Naive thymus-derived CD4-positive, alpha-beta T cell (primary cell): ENCODE measurements at places on chromosomes 6 and 20.
A peak's percentile ranks its signal among the peaks of the same experiment; 100 is the strongest.

DNA sequence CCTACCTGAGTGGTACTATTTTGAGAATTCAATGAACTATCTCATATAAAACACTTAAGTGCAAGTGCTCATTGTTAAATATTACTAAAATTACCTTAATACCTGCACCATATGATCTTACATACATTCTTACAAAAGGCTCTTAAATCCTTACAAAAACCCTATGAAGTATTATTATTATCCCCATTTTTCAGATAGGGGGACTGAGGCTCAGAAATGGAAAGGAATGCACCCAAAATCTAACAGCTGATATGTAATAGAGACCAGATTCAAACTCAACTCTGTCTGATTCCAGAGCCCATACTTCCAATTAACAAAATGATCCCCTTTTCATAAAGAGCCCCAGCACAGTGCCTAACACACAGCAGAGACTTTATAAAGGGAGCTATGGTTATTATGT lies 17.5 kb downstream of the BCL2L1 start:
- no peaks in the 10 kb centered on the region for H3K27me3 ChIP-seq
- peaks cover 26% of the 10 kb centered on the region for H3K4me1 ChIP-seq
- no peaks in the 10 kb centered on the region for H3K36me3 ChIP-seq

- H3K36me3 ChIP-seq: no peaks in the 10 kb centered on the region
- H3K27ac ChIP-seq: no peak overlapping the region
- no peak for DNase-seq
- H3K27me3 ChIP-seq: no peaks in the 10 kb centered on the region
Observed at GRCh38 chr6:31386099-31386498, 17.3 kb upstream of the MICA start.

- no peaks in the 10 kb centered on the region for H3K4me1 ChIP-seq
- H3K4me3 ChIP-seq: no peak overlapping the region
- no peak overlapping the region for H3K27ac ChIP-seq
- no peak for DNase-seq
Observed at GRCh38 chr20:37816726-37817125, 86.2 kb upstream of the VSTM2L start.

DNA sequence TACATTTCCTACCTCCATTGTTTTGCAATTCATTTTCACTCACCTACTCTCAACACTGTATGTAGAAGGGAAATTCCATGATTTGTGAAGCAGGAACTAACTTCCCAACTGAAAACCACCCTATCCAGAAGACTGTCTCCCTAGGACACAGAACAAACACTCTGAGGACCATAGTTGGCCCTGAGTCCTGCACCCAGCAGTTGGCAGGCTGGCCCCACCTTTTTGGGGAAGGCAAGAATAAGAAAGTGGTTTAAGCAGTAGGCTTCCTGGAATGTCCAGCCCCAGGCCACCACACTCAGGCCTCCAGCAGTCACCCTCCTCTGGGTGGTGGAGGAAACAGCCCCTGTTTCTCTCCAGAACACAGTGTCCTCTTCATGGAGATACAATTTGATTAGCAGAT lies 258.8 kb downstream of the ARHGAP18 start:
- H3K4me1 ChIP-seq: no peaks in the 10 kb centered on the region
- no peak overlapping the region for H3K4me3 ChIP-seq
- DNase-seq: no peak
- no peak overlapping the region for H3K27ac ChIP-seq
- H3K27me3 ChIP-seq: no peaks in the 10 kb centered on the region

- H3K36me3 ChIP-seq: no peaks in the 10 kb centered on the region
- no peak overlapping the region for H3K4me3 ChIP-seq
- H3K27me3 ChIP-seq: no peaks in the 10 kb centered on the region
- H3K4me1 ChIP-seq: no peaks in the 10 kb centered on the region
- no peak for DNase-seq
Observed at GRCh38 chr6:55778705-55779104, 96.7 kb downstream of the BMP5 start.

DNA sequence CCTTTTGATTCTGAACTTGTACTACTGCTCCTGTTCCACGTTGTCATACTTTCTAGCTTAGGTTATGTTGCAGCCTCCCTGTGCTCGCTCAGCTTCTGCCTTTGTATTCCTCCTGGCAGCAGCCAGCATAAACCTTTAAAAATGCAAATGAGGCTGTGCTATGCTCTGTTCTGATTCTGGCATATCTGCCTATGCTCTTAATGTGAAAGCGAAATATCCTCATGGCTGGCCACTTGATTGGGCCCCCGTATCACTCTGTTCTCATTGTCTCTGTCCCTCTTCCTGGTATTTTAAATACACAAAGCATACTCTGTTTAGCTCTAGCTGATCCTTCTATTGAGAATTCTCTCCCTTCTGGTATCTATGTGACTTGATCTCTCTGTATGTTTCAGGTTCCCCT lies 139.0 kb downstream of the JARID2 start:
- no peak overlapping the region for H3K4me3 ChIP-seq
- H3K27ac ChIP-seq: no peak overlapping the region
- no peaks in the 10 kb centered on the region for H3K36me3 ChIP-seq
- DNase-seq: no peak
- peaks cover 3% of the 10 kb centered on the region for H3K4me1 ChIP-seq

DNA sequence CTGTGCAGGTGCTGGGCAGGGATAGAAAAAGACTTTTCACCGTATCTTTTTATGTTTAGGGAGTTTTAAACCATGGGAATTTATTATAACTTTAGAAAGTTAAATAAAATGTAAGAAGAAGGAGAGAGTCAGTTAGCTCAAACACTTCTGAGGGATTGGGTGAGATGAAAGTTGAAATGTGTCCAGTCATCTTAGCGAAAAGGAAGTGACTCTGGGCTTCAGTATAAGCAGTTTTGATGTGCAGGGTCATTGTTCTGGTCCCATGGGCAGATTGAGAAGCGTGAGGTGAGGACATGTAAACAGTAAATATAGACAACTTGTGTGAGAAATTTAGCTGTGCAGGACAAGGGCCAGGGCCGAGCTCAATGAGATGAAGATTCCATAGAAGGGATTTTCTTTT lies 66.9 kb downstream of the TOX2 start:
- H3K36me3 ChIP-seq: no peaks in the 10 kb centered on the region
- no peak for DNase-seq

GRCh38 chr6:36510365-36510764 lies 36.9 kb downstream of the STK38 start:
- no peak overlapping the region for H3K4me3 ChIP-seq
- DNase-seq: no peak
- peaks cover 6% of the 10 kb centered on the region for H3K36me3 ChIP-seq
- peaks cover 30% of the 10 kb centered on the region for H3K4me1 ChIP-seq

- no peaks in the 10 kb centered on the region for H3K27me3 ChIP-seq
- H3K36me3 ChIP-seq: no peaks in the 10 kb centered on the region
- DNase-seq: no peak
- H3K4me3 ChIP-seq: no peak overlapping the region
Observed at GRCh38 chr6:149978610-149979009, 14.9 kb downstream of the ULBP1 start.

DNA sequence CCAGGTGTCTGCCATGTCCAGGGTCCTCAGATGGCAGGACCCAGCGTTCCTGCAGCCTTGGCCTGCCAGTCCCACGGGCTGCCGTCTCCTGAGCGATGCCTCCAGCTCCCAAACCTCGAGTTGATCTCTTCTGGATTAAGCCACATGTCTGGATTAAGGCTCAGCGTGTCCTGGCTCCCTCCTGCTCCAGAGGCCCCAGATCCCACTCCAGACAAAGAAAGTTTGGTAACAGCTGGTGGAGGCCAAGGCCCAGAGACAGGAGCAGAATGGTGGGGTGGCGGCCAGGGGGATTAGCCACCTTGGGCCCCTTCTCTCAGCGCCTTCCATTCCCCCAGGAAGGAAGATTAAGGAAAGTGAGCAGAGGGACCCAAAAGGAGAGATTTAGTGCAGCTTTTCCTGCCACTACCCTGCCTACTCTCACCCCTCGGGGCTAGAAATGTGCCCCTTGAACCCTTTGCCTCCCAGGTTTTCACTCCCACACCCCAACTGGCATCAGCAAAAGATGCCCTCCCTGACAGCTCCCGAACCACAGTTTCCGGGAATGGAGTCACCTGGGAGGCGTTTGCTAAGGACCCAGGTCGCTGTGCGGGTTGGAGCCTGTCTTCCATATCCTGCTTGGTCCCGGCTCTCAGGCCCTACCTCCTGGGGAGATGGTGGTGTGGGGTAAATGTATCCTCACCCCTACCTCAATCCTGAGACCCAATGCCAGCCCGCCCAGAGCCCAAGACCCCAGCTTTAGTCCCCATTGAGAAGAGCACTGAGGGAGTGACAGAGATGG lies 6.9 kb downstream of the SPDEF start:
- no peak for DNase-seq
- no peaks in the 10 kb centered on the region for H3K4me1 ChIP-seq
- H3K4me3 ChIP-seq: no peak overlapping the region
- H3K36me3 ChIP-seq: no peaks in the 10 kb centered on the region

GRCh38 chr20:64082126-64082731 lies 2.0 kb downstream of the LKAAEAR1 start:
- H3K4me3 ChIP-seq: no peak overlapping the region
- peak overlapping the region; percentile 35 for H3K27ac ChIP-seq
- H3K27me3 ChIP-seq: no peaks in the 10 kb centered on the region
- DNase-seq: no peak
- no peaks in the 10 kb centered on the region for H3K36me3 ChIP-seq
- peaks cover 11% of the 10 kb centered on the region for H3K4me1 ChIP-seq

GRCh38 chr6:107806691-107807090 lies 17.4 kb downstream of the SCML4 start:
- no peaks in the 10 kb centered on the region for H3K36me3 ChIP-seq
- no peaks in the 10 kb centered on the region for H3K27me3 ChIP-seq

- no peak for DNase-seq
- no peak overlapping the region for H3K4me3 ChIP-seq
- H3K27ac ChIP-seq: no peak overlapping the region
- no peaks in the 10 kb centered on the region for H3K27me3 ChIP-seq
Observed at GRCh38 chr6:87426789-87427188, 19.0 kb downstream of the CFAP206 start.

GRCh38 chr6:100269189-100269588 lies 195.5 kb downstream of the SIM1 start:
- DNase-seq: no peak
- H3K27ac ChIP-seq: no peak overlapping the region
- no peaks in the 10 kb centered on the region for H3K27me3 ChIP-seq
- H3K4me3 ChIP-seq: no peak overlapping the region
- no peaks in the 10 kb centered on the region for H3K36me3 ChIP-seq
- H3K4me1 ChIP-seq: no peaks in the 10 kb centered on the region

- DNase-seq: no peak
- no peaks in the 10 kb centered on the region for H3K36me3 ChIP-seq
- no peaks in the 10 kb centered on the region for H3K4me1 ChIP-seq
- H3K4me3 ChIP-seq: no peak overlapping the region
- no peaks in the 10 kb centered on the region for H3K27me3 ChIP-seq
- H3K27ac ChIP-seq: no peak overlapping the region
Observed at GRCh38 chr6:168161371-168161750, 82.3 kb upstream of the FRMD1 start.

- peaks cover 44% of the 10 kb centered on the region for H3K36me3 ChIP-seq
- DNase-seq: no peak
- no peak overlapping the region for H3K4me3 ChIP-seq
- no peaks in the 10 kb centered on the region for H3K4me1 ChIP-seq
- H3K27ac ChIP-seq: no peak overlapping the region
Observed at GRCh38 chr6:89689732-89690131, 51.2 kb upstream of the LYRM2 start.

DNA sequence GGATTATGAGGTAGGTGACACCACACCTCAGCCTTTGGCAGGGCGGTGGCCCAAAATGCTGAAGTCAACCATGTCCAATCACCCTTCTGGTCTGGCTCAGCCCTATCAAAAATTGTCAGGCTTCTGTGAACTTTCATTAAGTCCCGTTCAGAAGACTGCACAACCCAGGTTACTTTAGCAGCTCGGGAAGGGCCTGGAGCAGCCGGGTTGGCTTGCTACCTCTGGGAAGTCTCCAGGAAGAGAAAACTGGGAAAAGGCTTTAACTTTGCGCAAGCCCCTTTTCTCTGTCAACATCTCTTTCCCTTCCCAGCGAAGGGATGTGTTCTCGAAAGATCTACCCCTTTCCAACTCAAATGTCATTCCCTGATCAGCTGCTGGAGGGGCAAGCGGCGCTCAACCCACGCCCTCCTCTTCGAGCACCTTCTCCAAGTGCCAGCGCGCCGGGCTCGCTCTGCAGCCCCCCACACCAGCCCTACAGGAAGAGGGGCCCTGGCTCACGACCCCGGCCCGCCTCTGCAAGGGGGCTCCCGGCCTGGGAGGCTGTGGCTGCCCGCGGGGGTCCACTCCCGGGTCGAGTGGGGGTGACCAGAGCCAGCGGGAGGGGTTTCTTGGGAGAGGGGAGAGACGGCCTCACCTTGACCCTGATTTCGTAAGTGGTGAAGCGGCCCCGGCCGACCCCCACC lies 573 bp downstream of the SNX3 start:
- H3K36me3 ChIP-seq: no peaks in the 10 kb centered on the region
- H3K27ac ChIP-seq: peak overlapping the region; percentile 96
- peak overlapping the region; percentile 76 for H3K4me3 ChIP-seq
- H3K4me1 ChIP-seq: no peaks in the 10 kb centered on the region
- no peaks in the 10 kb centered on the region for H3K27me3 ChIP-seq

DNA sequence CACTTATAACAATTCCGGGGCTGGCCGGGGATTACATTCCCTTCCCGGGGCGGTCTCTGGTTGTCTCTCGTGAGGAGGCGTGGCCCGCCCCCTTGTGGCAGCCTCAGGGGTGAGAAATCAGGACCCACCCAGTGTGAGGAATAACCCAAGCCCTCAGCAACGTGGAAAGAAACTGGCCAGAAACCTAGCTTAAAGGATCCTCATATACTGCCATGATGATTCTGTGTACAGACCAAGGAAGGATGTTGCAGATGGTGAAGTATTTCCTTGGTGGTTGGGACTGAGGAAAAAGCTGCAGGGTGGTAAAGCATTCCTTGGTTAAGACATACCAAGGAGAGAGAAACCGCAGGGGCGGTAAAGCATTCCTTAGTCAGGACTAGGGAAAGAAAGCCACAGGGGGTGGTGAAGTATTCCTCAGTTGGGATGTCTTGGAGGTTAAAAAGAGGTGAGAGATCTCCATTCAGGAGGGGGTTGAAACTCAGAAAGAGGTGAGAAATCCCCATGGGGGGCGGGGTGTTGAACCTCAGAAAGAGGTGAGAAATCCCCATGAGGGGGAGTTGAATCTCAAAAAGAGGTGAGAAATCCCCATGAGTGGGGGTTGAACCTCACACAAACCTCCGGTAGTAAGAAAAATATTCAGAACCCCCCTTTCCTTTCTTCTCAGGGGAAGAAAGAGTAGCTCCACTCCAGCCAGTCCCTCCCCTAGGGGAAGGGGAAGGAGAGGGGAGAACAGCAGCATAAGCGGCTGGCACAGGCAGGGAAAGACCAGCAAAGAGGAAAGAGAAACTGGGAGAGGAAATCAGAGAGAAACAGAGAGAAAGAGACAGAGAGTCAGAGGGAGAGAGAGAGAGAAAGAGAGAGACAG lies 238.1 kb downstream of the RNGTT start:
- no peaks in the 10 kb centered on the region for H3K27me3 ChIP-seq
- H3K4me1 ChIP-seq: no peaks in the 10 kb centered on the region
- no peak overlapping the region for H3K27ac ChIP-seq

GRCh38 chr6:6556738-6557503 lies 31.6 kb upstream of the LY86 start:
- H3K4me3 ChIP-seq: no peak overlapping the region
- no peaks in the 10 kb centered on the region for H3K36me3 ChIP-seq
- DNase-seq: peak; percentile 30
- no peaks in the 10 kb centered on the region for H3K4me1 ChIP-seq
- no peaks in the 10 kb centered on the region for H3K27me3 ChIP-seq
- H3K27ac ChIP-seq: no peak overlapping the region
